ENCODE measurements at places on chromosomes 6 and 20. TPM values are rescaled to one million over a fixed set of nuclear protein-coding genes. Genes with fewer than 3 reads are reported as not detected.
A peak's percentile ranks its signal among the peaks of the same experiment; 100 is the strongest.

- H3K36me3 ChIP-seq = no peaks in the 10 kb centered on the region
- H3K27me3 ChIP-seq = no peaks in the 10 kb centered on the region
- H3K4me3 ChIP-seq = no peak overlapping the region
Observed at GRCh38 chr6:115630424-115631024, 430.2 kb downstream of the FRK start.

- H3K27me3 ChIP-seq = no peaks in the 10 kb centered on the region
- H3K36me3 ChIP-seq = no peaks in the 10 kb centered on the region
- no peak overlapping the region for H3K4me3 ChIP-seq
- H3K4me1 ChIP-seq = no peaks in the 10 kb centered on the region
Observed at GRCh38 chr6:57305761-57306160, 11.7 kb upstream of the PRIM2 start.

- no peak for DNase-seq
- H3K4me1 ChIP-seq = peaks cover 2% of the 10 kb centered on the region
- no peak overlapping the region for H3K4me3 ChIP-seq
- peaks cover 25% of the 10 kb centered on the region for H3K27me3 ChIP-seq
Observed at GRCh38 chr20:2741881-2742280, 49.3 kb downstream of the EBF4 start.

- H3K36me3 ChIP-seq = no peaks in the 10 kb centered on the region
- H3K27ac ChIP-seq = no peak overlapping the region
- no peaks in the 10 kb centered on the region for H3K27me3 ChIP-seq
- no peak overlapping the region for H3K4me3 ChIP-seq
- no peaks in the 10 kb centered on the region for H3K4me1 ChIP-seq
Observed at GRCh38 chr20:34065260-34065659, 46.8 kb downstream of the EIF2S2 start.

- no peaks in the 10 kb centered on the region for H3K36me3 ChIP-seq
- no peak overlapping the region for H3K27ac ChIP-seq
- H3K4me1 ChIP-seq = peaks cover 30% of the 10 kb centered on the region
- DNase-seq = no peak
- no peak overlapping the region for H3K4me3 ChIP-seq
Observed at GRCh38 chr20:32564921-32565734, 20.0 kb downstream of the NOL4L start.

GRCh38 chr6:76707630-76708029, 635.2 kb upstream of the IMPG1 start:
- no peak for DNase-seq
- no peak overlapping the region for H3K27ac ChIP-seq
- no peaks in the 10 kb centered on the region for H3K27me3 ChIP-seq

DNA sequence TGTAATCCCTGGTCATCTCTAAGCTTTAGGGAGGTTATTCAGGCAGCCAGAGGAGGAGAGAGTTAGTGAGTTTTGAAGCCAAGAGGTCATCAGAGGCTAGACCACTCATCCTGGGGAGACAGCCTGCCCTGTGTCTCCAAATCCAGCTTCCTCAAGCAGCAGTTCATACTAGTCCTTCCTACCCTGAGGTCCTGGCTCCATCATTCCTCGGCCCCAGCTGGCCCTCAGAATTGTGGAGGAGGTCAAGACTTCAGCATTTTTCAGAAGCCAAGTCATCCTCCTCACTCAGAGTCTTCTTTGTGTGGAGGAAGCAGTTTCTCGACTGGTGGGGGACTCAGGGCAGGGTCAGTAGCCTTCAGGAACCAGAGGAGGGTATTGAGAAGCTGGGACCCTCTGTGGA, 12.4 kb upstream of the KIAA1755 start:
- no peaks in the 10 kb centered on the region for H3K27me3 ChIP-seq
- no peak overlapping the region for H3K4me3 ChIP-seq
- H3K36me3 ChIP-seq = no peaks in the 10 kb centered on the region
- H3K27ac ChIP-seq = no peak overlapping the region

GRCh38 chr6:131116755-131117360, 18.4 kb upstream of the AKAP7 start:
- no peak for DNase-seq
- no peak overlapping the region for H3K4me3 ChIP-seq
- H3K36me3 ChIP-seq = no peaks in the 10 kb centered on the region

DNA sequence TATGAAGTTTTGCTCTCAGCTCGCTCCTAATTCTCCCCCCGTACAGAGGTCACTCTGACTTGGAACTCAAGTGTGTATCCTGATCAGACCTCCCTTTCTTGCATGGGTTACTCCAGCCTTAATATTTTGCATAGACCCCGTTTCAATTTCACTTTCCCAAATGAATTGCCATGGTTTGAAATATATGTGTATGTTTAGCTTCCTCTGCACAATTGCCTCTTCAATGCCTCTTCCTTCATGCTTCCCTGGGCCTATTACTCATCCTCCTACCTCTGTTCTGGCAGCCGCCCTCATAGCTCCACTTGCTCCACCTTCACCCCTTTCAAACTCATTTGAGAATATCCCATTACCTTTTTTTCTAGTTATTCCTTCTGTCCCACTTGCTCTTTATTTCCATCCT, 90.0 kb upstream of the SAMD5 start:
- no peak overlapping the region for H3K4me3 ChIP-seq
- no peaks in the 10 kb centered on the region for H3K36me3 ChIP-seq
- no peaks in the 10 kb centered on the region for H3K27me3 ChIP-seq
- H3K4me1 ChIP-seq = no peaks in the 10 kb centered on the region
- DNase-seq = no peak
- H3K27ac ChIP-seq = no peak overlapping the region

DNA sequence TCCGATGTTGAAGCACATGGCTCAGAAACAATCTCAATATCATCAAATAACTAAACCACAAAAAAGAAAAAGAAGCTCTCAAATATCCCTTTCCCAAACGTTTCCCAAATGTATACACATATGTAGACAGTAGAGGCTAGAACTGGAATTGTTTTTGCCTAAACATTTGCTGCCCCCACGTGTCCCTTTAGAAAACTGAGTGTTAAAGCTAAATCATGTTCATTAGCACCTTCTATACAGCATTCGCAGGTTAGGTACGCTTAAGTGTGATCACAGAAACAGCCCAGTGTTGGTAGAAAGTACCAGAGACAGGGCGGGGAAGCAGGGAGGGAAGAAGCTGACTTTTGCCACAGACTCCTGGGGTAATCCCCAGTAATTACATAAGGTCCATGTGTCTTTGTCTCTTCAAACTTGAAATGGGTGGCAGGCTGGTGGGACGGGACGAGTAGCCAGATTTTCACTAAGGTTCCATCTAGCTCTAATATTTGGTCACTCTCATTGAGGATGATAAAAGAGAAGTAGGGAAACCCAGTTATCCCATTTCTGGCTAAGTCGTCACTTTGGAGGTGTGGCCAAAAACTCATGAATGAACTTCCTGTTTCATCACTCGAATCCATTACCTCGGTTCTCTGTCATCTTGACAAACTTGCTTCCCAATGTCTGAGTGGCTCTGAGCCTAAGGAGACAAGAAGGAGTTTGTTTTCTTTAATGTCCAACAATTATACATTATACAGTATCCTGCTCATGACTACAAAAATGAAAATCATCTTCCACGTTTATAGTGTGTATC, 15.0 kb upstream of the TFAP2A start:
- H3K27me3 ChIP-seq = peaks cover 30% of the 10 kb centered on the region
- DNase-seq = peak; percentile 50
- no peak overlapping the region for H3K4me3 ChIP-seq
- H3K36me3 ChIP-seq = no peaks in the 10 kb centered on the region
- H3K27ac ChIP-seq = no peak overlapping the region

DNA sequence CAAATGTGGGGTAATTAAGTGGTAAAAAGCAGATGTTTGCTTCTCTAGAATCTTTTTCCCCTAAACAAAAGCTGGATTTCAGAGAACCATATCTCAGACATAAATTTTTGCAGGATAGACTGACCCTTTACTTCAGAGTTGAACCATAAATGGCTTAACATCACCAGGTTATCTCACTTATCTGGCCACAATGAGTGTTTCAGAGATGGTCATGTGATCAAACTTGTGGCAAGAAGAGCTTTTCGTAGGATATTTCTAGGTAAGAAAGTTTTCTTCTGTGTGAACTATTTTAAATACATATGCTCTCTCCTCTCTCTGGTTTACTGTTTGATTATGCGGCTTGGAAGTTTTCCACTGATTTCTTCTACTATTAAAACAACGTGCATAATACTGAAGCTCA, 270.2 kb upstream of the TFAP2D start:
- H3K36me3 ChIP-seq = no peaks in the 10 kb centered on the region
- H3K27me3 ChIP-seq = no peaks in the 10 kb centered on the region
- H3K27ac ChIP-seq = no peak overlapping the region
- H3K4me3 ChIP-seq = no peak overlapping the region

DNA sequence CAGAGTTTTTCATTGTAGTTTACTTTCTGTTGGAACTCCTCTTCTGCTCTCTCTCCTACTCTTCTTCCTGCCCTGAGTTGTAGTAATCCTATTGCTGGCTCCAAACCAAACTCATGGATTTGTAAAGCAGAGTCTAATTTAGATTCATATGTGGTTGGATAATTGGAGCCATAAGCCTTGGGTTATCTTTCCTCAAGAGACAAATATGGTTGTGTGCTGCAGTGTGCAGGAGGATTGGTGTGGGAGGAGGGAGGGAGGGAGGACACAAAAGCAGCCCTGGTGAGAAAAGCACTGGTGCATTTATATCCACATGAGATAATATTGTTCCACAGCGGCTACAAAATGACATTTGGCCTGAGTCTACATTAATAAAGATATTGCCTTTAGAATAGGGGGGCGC, 4.2 kb downstream of the HLA-G start:
- H3K4me1 ChIP-seq = peaks cover 4% of the 10 kb centered on the region
- H3K27me3 ChIP-seq = peaks cover 30% of the 10 kb centered on the region
- H3K27ac ChIP-seq = no peak overlapping the region
- no peak for DNase-seq

DNA sequence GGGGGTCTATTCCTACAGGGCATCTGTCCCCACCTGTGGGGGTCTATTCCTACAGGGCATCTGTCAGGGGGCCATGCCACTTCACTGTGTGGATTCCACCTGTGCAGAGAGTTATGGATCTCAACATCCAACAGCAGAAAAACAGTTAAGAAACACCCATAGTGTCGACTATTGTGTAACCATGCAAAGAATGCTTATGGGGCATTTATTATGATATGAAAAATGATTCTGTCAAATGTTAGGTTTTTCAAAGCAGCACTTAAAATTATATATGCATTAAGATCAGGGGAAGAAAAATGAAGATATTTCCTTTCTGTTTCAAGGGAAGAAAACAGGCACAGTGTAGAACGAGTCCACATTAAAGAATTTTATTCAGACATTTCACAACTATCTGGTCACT, 2.9 kb downstream of the GPR31 start:
- H3K36me3 ChIP-seq = no peaks in the 10 kb centered on the region
- peaks cover 2% of the 10 kb centered on the region for H3K4me1 ChIP-seq
- H3K4me3 ChIP-seq = no peak overlapping the region
- H3K27ac ChIP-seq = no peak overlapping the region

DNA sequence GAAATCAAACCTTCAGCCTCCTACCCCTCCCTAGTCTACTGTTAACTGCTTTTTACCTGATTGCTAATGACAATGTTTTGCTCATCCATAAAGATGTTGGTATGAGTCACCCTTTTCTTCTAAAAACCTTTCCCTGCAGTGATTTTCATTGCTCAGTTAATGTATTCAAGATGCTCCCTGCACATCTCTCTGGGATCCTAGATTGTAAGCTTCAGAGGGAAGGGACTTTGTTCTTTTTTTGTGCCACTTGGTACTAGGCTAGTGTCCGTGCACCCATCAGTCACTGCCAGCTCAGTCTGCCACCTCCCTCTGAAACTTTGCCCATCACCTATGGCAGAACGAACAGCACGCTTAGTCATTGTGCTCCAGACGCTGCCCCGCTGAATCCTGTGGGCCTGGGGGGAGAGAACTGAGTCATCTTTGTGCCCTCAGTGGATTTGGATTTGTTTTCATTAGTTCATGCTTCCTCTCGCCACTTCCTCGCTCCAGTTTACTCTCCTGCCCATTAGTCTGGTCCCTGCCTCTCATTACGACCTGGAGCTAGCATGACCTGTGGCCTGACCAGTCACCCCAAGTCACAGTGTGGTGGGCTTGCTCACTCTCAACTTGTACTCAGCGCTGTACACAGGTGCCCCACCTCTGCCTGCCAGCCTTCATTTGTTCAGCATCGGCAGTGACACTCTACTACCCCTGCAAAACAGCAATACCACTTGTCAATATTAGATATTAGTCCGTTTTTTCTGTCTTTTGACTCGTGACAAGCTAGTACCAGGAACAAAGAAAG, 78.0 kb upstream of the TMEM181 start:
- H3K27ac ChIP-seq = no peak overlapping the region
- no peaks in the 10 kb centered on the region for H3K27me3 ChIP-seq
- H3K4me1 ChIP-seq = no peaks in the 10 kb centered on the region
- no peak for DNase-seq
- H3K4me3 ChIP-seq = no peak overlapping the region
- H3K36me3 ChIP-seq = 0 out of 2 replicates have a peak, but pooled peaks cover 2% of the 10 kb centered on the region

- no peak overlapping the region for H3K4me3 ChIP-seq
- no peaks in the 10 kb centered on the region for H3K36me3 ChIP-seq
- DNase-seq = no peak
- H3K27me3 ChIP-seq = no peaks in the 10 kb centered on the region
Observed at GRCh38 chr6:22271081-22271480, 25.8 kb downstream of the PRL start.

DNA sequence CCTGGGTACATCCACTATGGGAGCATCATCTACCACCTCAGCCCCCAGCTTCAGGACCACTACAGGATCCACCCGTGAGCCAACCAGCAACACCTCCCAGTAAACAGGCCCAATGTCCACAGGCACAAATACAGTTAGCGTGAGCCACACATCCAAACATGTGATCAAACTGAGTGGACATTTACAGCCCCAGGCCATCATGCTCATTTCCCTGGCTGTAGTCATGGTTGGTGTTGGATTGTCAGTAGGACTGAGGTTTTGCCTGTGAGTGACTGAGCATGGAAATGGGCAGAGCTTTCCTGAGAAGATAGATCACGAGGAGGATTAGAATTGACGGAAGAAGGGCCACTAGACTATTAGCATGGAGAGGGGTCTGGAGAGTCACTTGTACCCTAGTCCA, 10.7 kb upstream of the MUC21 start:
- no peaks in the 10 kb centered on the region for H3K36me3 ChIP-seq
- no peak overlapping the region for H3K27ac ChIP-seq
- no peak overlapping the region for H3K4me3 ChIP-seq

DNA sequence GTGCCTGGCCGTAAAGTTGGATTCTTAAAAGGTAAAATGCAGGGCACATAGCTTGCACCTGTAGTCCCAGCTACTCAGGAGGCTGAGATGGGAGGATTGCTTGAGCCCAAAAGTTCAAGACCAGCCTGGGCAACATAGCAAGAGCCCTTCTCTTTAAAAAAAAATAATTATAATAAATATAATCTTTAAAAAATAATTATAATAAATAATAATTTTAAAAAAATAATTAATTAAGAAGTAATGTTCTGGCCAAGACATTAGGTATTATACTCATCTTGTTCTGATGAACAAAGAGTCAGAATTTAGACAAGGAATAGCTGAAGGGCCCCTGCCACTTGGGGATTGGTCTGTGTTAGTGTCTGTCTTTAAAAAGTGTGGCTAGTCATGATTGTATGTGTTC, 13.9 kb downstream of the ENTPD6 start:
- H3K27me3 ChIP-seq = no peaks in the 10 kb centered on the region
- H3K27ac ChIP-seq = no peak overlapping the region
- H3K4me1 ChIP-seq = peaks cover 13% of the 10 kb centered on the region
- no peak for DNase-seq
- H3K4me3 ChIP-seq = no peak overlapping the region
- no peaks in the 10 kb centered on the region for H3K36me3 ChIP-seq

- no peaks in the 10 kb centered on the region for H3K4me1 ChIP-seq
- no peak overlapping the region for H3K27ac ChIP-seq
- H3K27me3 ChIP-seq = no peaks in the 10 kb centered on the region
- no peaks in the 10 kb centered on the region for H3K36me3 ChIP-seq
- H3K4me3 ChIP-seq = no peak overlapping the region
Observed at GRCh38 chr6:164258421-164258820, 843.9 kb downstream of the QKI start.

Gene HDDC2
- 89.3 TPM for total RNA-seq

Gene NKAPL
- total RNA-seq = not detected

Gene TP53TG5
- not detected for total RNA-seq

Gene TTLL9
- total RNA-seq = not detected

Gene SLC22A23
- total RNA-seq = 38.4 TPM

Gene RIPPLY2
- total RNA-seq = 1.9 TPM

Data from H1 (cell line).